ENCODE measurements at places on chromosomes 6 and 20. TPM values are rescaled to one million over a fixed set of nuclear protein-coding genes. Genes with fewer than 3 reads are reported as not detected.

LIME1 gene
- 0.72 TPM for total RNA-seq

MEA1 gene
- 131 TPM for total RNA-seq

GRCh38 chr6:113994934-113995342 is 24.0 kb upstream of the HDAC2 start:
- peak; percentile 92 for DNase-seq

DNA sequence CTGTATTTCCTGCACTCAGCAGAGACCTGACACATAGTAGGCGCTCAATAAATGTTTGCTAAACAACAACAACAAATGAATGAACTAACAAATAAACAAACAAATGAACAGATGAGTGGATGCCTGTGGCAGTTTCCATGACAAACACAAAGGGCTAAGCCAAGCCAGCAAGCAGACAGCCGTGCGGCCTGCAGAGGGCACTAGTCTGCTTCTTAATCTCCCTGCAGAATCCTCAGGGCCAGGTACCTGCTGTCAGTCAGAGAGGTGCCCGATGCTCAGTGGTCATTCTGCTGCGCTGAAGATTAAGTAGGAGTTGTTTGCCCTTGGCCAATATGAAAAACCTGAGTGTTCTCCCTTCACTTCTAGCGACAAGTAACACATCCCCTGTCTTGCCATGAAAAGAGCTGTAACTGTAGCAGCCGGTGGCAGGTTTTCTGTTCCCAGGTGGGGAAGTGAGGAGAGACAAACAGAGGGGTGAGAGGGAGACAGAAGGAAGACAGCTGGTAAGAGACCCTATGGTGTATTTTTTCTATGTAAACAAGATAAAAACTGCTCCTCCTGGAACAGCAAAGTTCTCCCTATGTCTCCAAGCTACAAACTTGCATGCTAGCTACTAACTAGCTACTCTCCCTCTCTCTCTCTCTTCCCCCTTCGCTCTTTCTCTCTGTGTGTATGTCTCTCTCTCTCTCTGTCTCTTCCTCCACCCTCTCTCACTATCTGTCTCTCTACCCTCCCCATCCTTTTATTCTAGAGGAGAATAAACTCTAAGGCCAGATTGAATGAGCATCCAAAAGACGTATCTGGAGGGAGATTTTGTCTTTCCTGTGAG is at the start of gene MC3R:
Gene MC3R, plus strand, starts transcription at position 779 of the 829 bp plus-strand sequence. CDS start 112 bp downstream, outside the sequence.
- peak; percentile 47 for DNase-seq

All from RPMI7951 (cell line).